Sciatic nerve (tissue), 2 donors: ENCODE measurements at places on chromosomes 2 and 18. TPM values are rescaled to one million over a fixed set of nuclear protein-coding genes. Genes with fewer than 3 reads are reported as not detected.

GRCh38 chr2:19866771-19867170 is 35.0 kb downstream of the TTC32 start:
- no peak for DNase-seq

- DNase-seq: no peak
Observed at GRCh38 chr2:199364153-199364552, 93.6 kb downstream of the SATB2 start.

DNA sequence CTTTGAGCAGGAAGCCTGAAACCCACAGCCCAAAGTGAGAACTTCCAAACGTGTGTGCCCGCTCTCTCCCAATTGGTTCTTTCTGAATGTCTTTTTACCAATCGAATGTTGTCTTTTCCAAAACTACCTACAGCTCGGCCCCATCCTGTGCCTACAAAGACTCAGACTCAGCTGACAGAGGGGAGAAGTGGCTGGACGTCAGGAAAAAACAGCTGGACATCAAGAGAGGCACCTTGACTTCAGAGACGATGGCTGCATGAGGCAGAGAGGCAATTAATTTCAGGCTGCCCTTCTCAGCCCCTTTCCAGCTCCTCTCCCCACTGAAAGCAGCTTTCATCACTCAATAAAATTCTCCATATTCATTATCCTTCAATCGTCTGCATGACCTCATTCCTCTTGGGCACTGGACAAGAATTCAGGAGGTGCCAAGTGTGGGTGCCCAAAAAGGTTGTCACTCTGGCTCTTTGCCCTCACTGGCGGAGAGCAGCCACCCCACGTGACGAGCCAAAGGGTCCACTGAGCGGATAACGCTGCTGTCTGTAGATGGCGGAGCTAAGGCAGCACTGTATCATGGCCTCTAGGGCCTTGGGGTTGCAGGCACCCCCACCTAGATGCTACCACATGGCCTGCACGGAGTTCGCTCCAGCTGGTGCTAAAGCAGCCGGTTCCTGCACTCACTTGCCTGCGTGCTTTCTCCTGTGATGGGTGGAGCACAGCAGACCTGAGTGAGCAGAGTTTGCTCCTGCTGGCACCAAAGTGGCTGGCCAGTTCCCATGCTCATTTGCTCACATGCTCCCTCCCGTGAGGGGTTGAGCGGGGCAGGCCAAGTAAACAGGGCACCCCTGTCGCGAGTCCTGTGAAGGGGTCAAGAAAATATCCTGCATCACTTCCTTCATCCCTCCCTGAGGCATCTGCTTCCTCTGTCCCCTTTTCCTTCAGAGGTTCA is 37.9 kb downstream of the FAM210A start:
- DNase-seq: no peak

DNA sequence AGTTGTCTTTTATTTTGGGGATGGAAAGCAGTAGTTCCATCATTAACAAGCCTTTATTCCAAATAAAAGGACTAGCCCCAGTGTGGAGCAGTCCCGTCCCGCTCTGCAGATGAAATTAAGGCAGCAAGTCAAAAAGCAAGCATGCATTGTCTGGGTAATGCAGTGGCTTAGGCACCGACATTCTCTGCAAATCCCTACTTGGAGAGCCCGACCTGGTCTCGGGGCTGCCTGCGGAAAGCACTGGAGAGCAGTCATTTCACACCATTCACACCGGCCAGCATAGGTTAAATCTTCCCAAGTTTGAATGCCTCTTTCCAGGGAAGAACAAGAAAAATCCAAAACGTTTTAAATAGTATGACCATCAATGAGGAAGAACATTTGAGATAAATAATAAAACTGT is 24.4 kb upstream of the RAB12 start:
- no peak for DNase-seq

GRCh38 chr2:148603562-148603920 is 41.0 kb upstream of the EPC2 start:
- no peak for DNase-seq

SULT1C4 gene
- total RNA-seq: 12.5 TPM

CDH19 gene
- 160 TPM for total RNA-seq

GKN1 gene
- not detected for total RNA-seq
